ENCODE measurements at places on chromosomes 16 and 17. TPM values are rescaled to one million over a fixed set of nuclear protein-coding genes. Genes with fewer than 3 reads are reported as not detected.

Gene AXIN2
- 1.9 TPM for total RNA-seq

Gene TP53TG3B
- 0.32 TPM for total RNA-seq

Gene KRTAP16-1
- not detected for total RNA-seq

Gene ENPP7
- total RNA-seq, result not detected

Gene TP53TG3F
- under 0.01 TPM for total RNA-seq

Gene RSKR
- total RNA-seq, result 5.6 TPM

Gene C16orf96
- total RNA-seq, result not detected

Gene EVPL
- under 0.01 TPM for total RNA-seq

Gene PPP4C
- total RNA-seq, result 209 TPM

Gene TMEM235
- not detected for total RNA-seq

Gene LAT
- 0.64 TPM for total RNA-seq

Gene CD79B
- total RNA-seq, result not detected

Gene IL34
- 1.7 TPM for total RNA-seq

Gene HASPIN
- 5.5 TPM for total RNA-seq

Gene FAM83G
- 12.1 TPM for total RNA-seq

Gene PRR29
- under 0.01 TPM for total RNA-seq

Gene SARM1
- 12.9 TPM for total RNA-seq

Gene WFIKKN1
- total RNA-seq, result under 0.01 TPM

Gene OTOP2
- total RNA-seq, result not detected

Gene OR4D2
- not detected for total RNA-seq
